Lower leg skin (tissue), 4 donors: ENCODE measurements at places on chromosomes 3 and 15.

DNA sequence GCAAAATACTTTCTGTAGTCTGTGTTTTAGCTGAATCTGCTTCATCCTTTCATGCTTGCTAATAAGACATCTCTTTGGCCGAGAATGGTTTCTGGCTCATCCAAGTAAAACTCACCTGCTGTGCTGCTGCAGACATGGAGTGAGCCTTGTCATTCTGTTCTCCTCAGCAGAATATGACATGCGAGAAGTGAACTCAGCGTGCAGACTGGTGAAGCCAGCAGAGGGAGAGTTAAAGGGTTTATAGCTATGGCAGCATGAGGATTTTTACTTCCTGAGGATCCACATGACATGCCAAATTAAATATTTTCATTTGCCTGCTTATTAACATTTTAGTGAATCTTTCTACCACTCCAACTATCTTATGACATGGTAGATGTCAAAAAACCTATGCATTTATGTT lies 658.4 kb upstream of the NECTIN3 start:
- no peak for DNase-seq

GRCh38 chr3:33426630-33427317 lies 13.4 kb downstream of the UBP1 start:
- DNase-seq = no peak

DNA sequence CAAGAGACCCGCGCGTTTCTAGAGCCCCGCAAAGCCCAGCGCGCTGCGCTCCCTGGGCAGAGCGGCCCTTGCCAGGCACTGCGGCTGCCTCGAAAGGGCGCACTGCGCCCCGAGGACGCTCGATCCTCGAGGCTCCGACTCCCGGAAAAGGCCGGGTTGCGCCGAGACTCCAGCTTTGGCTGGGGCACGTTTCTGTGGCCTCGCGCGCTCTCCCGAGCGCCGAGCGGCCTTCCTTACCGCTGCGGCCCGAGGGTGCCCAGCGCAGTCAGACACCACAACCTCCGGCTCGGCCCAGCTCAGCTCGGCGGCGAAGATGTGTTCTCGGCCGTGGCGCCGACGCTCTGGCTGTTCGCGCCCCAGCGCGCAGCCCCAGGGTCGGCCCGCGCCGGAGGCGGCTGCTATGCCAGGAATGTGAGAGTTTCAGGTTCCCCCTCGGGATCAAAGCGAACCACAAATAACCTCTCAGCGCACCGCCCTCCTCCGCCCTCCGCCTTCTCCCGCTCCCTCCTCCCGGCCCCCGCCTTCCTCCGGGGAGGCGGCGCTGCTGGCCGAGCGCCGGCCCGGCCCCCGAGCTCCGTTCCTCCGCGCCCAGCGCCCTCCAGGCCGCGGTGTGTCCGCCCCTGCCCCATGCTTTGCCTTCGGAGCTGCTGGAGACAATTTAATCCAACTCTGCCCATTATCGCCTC lies at the start of gene AMOTL2:
TSS of gene AMOTL2 (minus strand) at position 343 of the 686 bp plus-strand sequence. CDS start 3,014 bp downstream, outside the sequence.
- peak; percentile 82 for DNase-seq

- peak; percentile 88 for DNase-seq
These were observed 541 bp downstream of the RPS27L start for GRCh38 chr15:63156755-63157117.

DNA sequence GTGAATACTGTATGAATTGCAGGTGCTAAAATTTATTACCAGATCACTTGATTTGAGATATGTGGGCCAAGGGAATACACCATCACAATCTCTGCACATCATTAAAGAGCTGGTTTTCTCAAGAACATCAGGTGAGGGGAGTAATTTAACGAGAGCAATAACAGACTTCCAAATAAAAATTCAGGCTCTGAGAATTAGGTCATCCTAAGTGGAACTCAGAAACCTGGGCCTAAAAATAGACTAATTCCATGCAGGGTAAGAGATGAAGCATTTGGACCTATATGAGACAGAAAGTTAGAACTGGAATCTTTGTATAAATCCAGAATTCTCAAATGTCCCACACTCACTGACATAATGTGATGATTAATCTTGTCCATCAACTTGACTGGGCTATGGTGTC lies 331.1 kb downstream of the ZNF621 start:
- no peak for DNase-seq

DNA sequence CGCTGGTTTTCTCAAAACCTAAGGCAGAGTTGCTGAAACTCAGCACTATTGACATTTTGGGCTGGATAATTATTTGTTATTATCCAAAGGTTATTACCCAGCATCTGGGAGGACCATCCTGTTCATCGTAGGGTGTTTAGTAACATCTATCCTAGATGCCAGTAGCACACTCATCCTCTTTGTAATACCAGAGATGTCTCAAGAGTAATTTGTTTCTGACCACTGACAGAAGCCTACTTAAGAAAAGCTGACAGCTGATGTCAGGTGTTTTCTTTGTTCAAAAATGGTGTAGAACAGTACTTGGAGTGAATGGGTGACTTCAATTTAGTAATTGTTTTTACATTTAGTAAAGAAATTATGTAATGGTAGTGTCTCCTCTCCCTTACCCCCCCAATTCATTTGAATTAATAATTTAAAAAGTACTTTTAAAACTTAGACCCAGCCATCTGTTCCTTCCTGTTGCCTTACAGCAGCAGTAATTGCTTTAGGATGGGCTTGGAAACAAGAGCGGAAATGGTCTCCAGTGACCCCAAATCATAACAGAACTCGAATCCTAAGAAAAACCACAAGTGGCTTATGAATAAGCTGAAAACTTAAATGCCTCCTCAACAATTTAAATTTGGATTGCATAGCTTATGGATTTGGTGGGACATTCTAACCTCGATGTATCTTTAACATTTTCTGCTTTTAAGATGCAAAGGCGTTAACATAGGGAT lies 105.4 kb downstream of the PTPRG start:
- DNase-seq = no peak

GRCh38 chr3:129358177-129358771 lies 70.2 kb downstream of the EFCAB12 start:
- DNase-seq = no peak

DNA sequence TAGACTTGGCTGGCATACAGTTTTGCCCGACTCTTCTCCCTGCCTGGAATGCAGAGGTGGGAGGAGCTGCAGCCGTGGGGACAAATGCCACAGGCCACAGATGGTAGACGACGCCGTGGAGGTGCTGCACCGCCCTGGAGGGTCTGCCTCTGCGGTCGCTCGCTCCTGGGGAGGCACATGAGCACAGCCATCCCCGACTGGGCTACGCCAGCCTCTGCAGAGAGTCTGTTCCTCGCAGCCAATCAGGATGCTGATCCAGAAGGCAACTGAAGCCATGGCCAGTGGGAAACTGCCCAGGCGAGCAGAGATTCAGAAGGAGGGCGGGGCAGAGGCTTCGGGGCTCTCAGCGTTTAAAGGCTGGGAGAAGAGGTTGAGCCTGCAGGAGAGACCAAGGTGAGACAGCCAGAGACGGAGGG lies 11.9 kb upstream of the LRRC15 start:
- DNase-seq = no peak

GRCh38 chr3:151976211-151977050 lies 103.0 kb downstream of the SUCNR1 start:
- DNase-seq = no peak

DNA sequence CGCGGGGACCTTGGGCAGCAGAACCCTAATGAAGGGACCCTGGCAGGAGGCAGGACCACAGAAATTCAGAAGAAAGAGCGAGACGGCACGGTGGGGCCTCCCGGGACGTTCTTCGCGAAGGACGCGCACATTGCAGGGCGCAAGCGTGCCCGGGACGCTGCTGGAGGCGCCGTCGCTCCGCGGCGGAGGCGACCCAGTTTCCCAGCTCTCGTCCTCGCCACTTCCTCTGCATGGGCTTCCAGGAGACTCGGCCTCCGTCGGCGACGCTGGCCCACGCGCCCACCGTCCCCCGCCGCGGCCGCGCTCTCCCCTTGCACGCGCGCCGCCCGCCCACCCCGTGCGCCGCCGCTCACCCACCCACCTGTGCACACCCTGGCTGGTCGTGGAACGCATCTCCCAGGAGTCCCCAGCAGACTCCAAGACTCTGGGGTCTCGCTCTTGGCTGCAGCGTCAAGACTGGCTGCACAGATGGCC lies 31.8 kb upstream of the SMAD3 start:
- DNase-seq = no peak

DNA sequence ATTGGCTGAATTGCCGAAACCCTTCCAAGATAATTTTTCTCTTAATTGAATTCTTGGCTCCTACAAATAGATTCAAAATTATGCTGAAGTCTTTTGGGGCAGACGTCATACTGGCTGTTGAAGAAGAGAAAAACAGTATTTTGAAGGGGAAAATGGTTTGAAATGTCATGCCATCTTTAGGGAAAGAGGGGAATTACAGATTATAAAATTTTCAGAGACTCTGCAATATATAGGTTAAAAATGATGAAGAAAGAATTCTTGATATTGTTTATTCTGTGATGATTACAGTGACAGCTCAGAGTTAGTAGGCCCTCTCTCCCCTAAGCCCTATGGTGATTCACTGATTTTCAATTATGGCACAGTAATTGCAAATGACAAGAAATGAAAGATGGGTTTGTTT lies 86.1 kb downstream of the CGNL1 start:
- no peak for DNase-seq

DNA sequence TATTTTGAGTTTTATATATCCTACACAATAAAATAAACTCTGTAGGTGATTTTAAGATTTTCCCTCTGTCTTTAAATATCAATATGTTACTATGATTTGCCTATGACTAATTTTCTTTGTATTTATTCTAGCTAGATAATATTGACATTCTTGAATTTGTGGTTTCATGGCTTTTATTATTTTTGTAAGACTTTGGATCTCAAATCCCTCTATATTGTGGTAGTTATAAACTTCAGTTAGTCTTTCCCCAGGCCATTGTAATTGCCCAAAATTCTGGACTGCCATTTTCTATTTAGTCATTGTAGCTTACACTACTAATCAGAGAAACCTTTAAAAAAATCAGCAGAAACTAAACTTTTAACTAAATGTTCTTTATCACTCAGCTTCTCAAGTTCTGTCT lies 1559.3 kb upstream of the GBE1 start:
- DNase-seq = no peak

- no peak for DNase-seq
These were observed 596.0 kb upstream of the GRM7 start for GRCh38 chr3:6264906-6265305.

DNA sequence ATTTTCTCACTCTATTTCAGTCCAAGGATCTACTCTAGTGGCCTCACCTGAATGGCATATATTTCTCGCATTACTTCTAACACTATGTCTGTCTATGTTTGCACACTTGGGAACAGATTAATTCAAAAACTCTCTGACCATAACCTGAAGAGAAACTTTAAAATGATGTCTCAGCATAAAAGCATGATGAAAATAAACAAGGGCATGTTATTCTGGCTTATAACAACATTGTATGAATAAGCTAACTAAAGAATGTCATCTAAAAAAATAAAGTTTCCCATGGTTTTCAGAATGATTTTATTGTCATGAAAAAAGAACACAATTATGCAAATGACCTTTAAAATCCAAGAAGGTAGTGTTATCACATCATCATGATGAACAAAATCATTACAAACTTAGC lies 85.5 kb upstream of the ROBO2 start:
- no peak for DNase-seq

- no peak for DNase-seq
These were observed 108.0 kb downstream of the IL1RAP start for GRCh38 chr3:190621927-190622326.

- no peak for DNase-seq
These were observed 31.3 kb upstream of the ANP32A start for GRCh38 chr15:68851971-68852370.

- no peak for DNase-seq
These were observed 167.3 kb downstream of the XXYLT1 start for GRCh38 chr3:195103623-195104022.
